CD8-positive, alpha-beta T cell (primary cell): ENCODE measurements at places on chromosomes 16 and 17. TPM values are rescaled to one million over a fixed set of nuclear protein-coding genes. Genes with fewer than 3 reads are reported as not detected.

GRCh38 chr17:31859487-31860008, 504 bp upstream of the COPRS start:
- DNase-seq, result no peak

- no peak for DNase-seq
Measured at GRCh38 chr16:83804366-83804765, 3.4 kb upstream of the HSBP1 start.

- no peak for DNase-seq
Measured at GRCh38 chr17:6072611-6073010, 2.4 kb downstream of the WSCD1 start.

DNA sequence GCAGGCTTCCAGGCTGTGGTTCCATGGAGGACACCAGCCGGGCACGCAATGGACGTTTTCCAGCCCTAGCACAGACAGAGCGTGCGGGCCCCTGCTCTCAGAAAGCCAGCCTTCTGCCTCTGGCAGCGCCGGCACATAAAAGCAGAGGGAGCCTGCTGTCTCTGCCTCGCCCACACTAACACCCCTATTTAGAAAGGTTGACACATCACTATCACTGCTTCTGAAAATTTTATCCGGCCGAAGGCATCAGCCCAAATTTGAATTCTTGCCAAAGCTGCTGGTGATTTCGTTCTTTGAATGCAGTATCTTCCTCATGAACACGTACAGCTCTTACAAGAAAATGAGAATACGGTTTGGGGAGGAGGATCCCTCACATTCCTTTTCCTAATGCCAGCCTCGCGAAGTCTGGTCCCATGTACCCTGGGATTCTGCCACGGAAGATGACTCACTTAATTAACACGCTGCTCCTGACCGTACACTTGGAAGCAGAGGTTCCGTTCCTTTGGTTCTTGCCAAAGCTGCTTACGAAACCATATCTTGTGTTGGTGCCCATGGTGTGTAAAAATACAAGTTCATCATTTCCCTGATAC, 1.3 kb upstream of the RAB11FIP3 start:
- DNase-seq, result no peak

The GFOD2 gene
- total RNA-seq, result 2.4 TPM

DNA sequence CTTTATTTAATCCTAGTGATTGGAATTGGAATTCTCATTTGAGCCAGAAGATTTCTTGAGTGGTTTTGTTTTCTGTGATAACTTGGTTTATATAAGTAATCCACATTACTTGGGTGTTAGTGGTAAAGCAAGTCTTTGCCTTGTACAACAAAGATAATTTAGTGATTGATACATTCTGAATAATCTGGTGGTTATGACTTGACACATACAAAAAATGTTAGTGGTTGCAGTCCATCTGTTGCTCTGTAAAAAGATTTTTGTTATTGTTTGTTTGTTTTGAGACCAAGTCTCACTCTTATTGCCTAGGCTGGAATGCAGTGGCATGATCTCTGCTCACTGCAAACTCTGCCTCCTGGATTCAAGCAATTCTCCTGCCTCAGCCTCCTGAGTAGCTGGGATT, 13.2 kb downstream of the OMG start:
- DNase-seq, result no peak

The ADAD2 gene
- not detected for total RNA-seq

The SLC5A11 gene
- 0.72 TPM for total RNA-seq

DNA sequence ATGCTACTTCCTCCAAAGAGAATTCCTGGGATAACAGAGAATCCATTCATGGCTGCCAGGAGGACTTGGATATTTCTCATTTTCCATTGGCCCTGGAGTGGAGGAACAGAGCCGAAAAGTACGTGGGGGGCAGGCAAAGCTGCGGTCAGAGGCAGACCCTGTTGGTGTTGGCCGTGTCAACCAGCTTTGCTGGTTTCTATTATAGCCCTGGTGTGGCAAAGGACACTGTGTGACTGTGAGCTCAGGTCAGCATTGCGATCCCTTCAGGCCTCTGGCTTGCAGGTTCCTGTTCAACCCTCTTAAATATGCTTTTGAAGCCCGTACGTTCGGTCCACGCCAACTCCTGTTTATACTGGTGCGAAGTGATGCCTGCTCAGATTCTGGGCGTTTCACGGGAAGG, 596.2 kb downstream of the MAF start:
- DNase-seq, result no peak

The ATP2C2 gene
- not detected for total RNA-seq

DNA sequence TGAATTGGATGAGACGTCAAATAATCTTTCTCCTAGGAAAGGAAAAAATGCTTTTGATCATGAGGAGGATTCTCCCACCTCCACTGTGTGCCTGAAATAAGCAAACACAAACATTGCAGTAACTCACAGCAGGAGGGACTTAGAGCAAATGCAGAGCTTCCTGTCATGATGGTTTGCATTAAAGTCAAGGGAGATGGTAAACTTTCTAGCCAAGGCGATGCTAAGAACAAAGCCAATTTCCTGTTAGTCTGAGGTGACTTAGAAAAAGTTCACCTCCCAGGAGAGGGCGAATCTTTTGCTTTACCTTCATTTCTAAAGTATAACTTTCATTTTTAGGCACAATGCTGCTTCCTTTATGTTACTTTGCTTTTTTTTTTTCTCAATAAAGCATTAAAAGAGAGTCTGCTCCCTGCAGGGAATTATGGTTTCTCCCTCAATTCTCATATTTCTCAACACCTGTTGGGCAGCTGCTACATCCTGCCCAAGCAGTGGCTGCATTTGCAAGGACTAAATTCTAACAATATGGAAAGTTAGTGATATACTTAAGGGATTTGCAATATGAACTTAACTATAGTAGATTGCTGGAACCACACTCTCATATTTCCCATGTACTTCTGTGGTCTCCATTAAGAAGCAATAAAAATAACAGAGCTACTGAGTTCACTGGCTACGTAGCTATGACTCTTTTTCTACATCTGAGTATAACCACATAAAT, 175.6 kb downstream of the PCTP start:
- no peak for DNase-seq

DNA sequence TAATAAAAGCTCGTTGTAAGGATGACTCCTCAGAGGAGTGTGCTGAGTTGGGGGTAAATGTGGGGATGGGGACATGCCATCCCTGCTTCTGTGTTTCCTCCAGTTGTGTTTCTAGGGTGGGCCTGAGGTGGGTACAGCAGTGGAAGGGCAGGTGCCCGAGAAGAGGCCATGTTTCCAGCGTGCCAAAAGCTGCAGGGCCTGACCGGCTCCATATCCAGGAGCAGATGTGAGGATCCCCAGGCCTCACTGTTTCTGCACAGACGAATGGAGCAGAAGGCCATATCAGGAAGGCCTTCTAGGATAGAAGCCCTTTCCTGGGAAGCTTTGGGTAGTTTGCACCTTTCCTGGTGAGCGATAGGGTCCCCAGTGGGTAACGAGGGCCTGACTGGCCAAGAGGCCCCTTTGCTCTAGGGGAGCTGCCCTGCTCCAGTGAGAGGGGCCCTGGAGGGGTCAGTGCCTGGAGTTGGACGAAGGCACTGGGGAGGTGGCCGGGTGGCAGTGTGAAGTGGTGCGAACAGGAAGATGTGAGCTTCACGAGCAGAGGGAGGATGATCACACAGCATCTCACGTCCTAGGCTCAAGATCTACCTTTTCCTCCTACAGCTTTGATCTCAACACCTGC, 62.9 kb downstream of the SHISA6 start:
- DNase-seq, result no peak

The CES2 gene
- 62.9 TPM for total RNA-seq

DNA sequence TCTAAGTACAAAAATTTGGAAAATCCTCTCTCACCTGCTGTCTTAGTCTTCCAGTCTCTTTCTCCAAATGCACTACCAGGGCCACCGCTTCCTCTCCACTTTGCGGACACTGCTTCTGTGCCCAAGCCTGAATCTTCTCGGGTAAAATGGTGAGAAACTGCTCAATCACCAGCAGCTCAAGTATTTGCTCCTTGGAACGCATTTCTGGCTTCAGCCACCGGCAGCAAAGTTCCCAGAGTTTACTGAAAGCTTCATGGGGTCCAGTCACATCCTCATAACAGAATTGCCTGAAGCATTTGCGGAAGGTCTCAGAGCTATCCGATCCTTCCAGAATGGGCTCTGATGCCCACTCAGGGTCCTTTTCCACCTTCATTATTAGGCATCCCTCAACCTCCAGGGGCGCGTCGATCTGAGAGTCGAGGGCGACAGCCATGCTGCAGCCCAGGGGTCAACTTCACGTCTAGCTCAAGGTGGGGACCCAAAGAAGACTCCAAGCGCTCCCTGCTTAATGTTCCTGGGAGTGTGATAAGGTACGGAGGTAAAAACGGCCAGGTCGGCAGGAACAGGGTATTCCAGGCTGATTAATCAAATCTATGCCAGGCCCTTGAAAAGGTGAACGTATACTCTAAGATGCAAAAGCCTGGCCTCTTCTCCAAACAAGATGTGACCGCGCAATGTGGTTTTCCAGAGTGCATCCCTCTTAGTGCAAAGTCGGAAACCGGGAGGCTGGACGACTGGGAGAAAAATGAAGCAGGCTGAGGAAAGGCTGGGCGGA, 763 bp downstream of the ZKSCAN2 start:
- DNase-seq, result no peak

GRCh38 chr17:44585315-44585714, 28.0 kb downstream of the FZD2 start:
- DNase-seq, result no peak

DNA sequence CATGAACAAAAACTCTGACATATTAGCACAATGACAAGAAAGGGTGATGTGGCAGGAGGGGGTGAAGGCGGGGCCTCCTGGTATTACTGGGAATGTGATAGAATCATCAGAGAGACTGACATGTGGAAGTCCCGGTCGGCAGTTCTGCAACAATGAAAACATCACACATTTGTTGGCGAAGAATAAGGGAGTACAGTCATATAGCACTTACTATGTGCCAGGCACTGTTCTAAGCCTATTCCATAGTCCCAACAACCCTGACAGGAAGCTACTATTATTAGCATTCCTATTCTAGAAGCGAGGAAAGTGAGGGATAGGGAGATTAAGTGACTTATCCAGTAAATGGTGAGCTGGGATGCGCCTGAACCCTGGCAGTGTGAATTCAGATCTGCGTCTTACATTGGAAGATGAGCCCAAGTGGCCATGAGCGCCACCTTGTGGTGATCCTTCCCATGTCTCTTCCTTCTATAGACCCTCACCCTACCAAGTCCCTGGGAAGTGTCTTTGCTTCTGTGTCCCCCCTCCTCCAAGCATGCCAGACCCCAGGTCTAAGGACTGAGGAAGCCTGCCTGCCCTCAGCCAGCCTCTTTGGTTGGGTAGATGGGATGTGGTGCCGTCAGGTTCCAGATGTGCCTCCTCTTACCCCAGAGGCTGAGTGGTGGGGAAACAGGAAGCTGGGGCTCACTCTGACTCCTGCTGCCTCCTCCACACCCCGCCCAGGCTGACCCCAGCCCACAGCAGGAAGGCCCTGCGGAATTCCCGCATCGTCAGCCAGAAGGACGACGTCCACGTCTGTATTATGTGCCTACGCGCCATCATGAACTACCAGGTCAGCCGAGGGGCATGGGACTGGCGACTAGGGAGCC, 14.0 kb downstream of the FMNL1 start:
- DNase-seq, result peak; percentile 67

The TBC1D3B gene
- total RNA-seq, result 4.6 TPM

DNA sequence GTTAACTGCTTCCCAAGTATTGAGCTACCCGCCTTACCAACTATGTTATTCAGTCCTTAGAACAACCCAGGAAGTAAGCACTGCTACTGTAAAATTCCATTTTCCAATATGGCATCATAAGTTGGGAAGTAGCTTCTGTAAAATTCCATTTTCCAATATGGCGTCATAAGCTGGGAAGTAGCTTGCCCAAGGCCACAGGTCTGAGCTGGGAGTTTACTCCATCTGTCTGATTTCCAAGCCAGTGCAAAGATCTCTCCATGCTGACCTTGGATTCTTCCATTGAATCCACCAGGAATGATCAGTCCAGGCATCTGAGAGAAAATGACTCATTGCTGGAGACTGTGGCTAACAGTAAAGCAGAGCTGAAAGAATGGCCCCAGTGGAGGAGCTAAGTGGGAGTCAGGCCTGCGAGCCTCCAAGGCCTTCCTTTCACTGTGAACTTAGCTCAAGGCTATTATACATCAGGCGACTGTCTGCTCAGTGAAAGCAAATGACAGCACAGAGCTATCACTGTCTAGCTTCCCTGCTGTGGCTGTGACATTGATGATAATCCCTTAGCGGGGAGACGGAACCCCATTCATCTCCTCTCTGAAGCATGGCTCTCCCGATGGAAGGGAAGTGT, 430.4 kb downstream of the HAPSTR1 start:
- no peak for DNase-seq

- no peak for DNase-seq
Measured at GRCh38 chr17:57463103-57463885, 207.0 kb downstream of the MSI2 start.

DNA sequence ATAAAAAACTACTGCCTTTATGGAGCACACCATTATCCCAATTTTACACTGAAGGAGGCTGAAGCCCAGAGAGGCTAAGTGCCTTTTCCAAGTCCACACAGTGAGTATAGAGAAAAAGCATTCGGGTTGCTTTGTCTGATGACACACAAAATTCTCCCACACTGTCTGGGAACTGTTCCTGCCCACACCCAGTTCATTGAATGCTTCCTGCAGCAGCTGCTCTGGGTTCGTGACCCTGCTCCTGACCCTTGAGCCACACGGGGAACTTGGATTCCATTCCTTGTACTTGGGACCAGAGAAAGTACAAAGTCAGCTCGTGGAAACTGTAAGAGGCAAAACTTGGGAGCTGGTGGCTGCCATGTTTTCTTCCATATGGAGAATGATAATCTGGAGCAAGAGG, 57.9 kb downstream of the AKAP1 start:
- no peak for DNase-seq

DNA sequence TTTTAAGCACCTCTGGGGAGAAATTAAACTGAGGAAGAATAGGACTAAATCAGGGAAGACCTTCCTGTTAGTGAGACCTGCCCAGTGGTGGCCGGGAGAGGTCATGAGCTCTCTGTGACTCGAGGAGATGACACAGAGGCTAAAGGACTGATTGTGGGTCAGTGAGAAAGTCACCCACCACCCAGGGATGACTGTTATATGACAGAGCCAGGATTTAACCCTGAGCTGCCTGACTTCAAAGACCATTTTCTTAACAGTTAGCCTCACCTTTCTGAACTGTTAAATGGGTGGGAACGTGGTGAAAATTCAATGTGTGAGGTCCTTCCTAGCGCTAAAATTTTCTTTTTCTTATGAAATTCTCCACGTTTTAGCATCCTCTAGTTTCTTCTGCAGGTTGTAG, 72.5 kb downstream of the WSB1 start:
- no peak for DNase-seq

DNA sequence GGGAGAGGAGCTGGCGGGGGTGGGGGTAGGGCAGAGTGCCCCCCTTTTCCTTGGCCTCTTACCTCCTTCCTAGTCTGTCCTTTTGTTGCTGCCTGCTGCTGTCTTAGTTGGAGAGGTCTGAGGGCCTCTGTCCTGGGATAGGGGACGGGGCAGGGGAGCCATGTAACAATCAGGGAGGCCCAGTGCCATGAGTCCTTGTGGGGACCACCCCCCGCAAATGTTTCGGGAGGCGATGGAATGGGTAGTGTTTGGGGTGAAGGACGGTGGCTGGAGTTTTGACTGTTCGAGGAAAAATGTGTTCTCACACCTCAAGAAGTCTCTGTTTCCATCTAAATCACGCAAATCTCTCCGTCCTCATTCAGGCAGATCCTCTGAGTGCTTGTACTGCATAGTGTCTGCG, 99.0 kb downstream of the OR1D5 start:
- DNase-seq, result no peak

The WNK4 gene
- 0.28 TPM for total RNA-seq
